GM12891 (cell line): ENCODE measurements at places on chromosomes 3 and 15.

- peak; percentile 26 for DNase-seq
These were observed 62.5 kb upstream of the SKOR1 start for GRCh38 chr15:67762610-67763368.

DNA sequence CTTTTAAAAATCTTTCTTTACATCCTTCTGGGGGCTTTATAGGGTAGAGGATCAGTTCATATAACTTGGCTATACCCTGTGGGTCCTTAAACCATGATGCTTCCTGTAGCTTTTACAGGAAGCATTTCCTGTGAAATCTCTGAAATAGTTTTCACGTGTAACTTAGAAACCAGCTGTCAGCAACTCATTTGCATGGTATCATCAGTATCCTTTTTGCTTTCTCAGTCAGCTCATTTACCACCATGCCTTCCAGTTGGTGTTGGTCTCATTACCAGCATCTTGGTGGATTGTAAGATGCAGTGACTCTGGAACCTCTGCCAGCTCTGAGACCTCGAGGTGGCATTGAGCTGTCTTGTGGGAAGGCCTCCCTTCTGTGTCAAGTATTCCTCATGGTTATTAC, 96.7 kb upstream of the MYZAP start:
- no peak for DNase-seq

DNA sequence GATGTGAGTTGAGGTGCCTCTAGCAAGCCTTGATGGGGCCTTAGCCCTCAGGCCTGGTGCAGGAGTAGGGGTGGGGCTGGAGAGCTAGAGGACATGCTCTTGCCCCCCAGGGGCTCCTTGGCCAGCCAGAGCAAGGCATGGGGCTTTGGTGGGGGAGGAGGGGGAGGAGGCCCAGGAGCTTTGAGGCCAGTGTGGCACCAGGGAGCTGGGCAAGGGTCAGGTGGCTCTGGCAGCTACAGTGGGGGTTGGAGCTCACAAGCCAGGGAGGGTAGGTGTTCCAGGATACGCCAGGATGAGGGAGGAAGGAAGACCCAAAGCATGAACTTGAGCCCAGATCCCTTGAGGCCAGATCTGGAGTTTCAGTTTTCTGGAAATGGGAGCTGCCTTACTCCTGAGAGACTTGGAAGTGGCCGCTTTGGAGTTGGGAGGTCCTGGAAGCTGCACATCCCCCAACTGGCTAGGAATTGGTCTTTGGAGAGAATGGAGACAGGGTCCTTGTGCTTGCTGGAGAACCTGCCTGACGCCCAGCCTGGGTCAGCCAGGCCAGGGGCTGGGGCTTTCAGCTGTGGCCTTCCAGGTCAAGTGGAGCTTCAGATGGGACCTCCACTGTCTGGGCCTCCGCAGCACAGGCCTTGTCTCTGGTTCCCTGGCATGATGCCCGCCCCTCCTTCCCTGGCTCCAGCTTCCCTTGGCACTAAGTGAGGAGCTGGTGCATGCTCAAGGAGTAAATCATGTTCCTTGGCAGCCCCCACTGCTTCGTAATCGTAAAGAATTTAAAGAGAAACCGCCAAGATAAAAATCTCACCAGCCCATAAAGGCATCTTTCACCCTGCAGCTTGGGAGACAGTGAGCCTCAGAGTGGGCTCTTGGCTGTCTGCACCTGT, 8.7 kb downstream of the SEMA3F start:
- DNase-seq, result no peak

GRCh38 chr15:50057905-50058639, 61.0 kb downstream of the ATP8B4 start:
- no peak for DNase-seq

DNA sequence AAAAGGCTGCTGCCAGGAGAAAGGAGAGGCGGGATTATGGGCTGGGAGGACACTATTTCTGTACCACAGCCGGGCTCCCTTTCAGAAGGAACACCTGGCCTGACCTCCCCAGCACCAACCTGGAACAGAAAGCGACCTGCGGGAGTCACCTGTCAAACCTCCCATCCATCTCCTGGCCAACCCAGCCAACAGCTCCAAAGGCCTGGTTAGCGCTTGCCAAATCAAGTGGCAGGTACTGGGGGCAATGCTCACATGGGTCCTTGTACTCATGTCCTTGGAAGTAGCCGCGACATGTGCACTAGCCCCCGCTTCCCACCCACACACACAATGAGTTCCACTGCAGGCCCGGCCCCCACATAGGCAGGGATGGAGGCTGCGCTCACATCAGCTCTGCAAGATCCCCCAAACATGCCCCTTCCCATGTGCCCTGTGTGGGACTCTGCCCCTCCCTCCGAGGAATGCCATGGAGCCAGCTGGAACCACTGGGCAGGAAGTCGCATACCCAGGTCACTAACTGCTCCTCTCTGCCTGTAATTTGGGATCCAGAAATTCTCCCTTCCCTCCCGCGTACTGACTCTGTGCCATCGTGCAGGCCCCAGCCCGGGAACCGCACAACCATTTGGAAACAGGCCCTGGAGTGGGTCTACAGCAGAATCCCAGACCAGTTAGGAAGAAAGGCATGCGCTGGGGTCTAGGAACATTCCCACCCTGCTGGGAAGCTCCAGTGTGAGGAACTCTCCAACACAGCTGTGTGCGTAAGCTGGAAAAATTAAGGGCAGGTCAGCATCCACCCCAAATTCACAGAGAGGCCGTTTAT, 98.9 kb downstream of the LRIG1 start:
- DNase-seq, result no peak
